ENCODE measurements at places on chromosomes 3 and 15. TPM values are rescaled to one million over a fixed set of nuclear protein-coding genes. Genes with fewer than 3 reads are reported as not detected.

SENP2 gene
- polyA plus RNA-seq: 21.0 TPM

BNIP2 gene
- 136 TPM for polyA plus RNA-seq

CGNL1 gene
- polyA plus RNA-seq: not detected

ROPN1 gene
- polyA plus RNA-seq: not detected

FAM107A gene
- polyA plus RNA-seq: not detected

PLSCR2 gene
- not detected for polyA plus RNA-seq

FEZF2 gene
- not detected for polyA plus RNA-seq

TBL1XR1 gene
- 8.8 TPM for polyA plus RNA-seq

CP gene
- not detected for polyA plus RNA-seq

TICRR gene
- polyA plus RNA-seq: not detected

DNA sequence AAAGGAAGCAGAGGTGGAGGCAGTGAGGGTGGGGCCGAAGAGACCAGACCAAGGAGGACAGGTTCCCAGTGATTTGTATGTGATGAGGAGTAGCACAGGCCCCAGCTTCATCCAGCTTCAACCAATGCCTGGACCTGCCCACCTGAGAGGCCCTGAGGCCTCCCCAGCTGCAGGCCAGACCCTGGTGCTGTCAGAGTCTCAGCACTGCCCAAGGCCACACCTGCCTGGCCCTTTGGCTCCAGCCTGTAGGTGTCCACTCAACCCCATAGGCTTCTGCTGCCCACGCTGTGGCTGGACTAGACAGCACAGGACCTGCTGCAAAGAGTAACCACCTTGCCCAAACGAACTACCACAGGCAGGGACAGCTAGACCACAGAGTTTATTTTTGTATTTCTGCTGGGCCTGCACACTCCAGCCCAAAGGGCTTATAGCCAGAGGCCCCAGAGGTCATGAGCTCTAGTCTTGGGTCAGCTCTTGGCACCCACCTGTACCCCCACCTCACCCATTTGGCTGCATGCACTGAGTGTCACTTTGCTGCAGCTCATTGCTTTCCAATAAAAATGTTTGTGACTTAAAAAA is 81.9 kb upstream of the CDV3 start:
- DNase-seq: no peak

DNA sequence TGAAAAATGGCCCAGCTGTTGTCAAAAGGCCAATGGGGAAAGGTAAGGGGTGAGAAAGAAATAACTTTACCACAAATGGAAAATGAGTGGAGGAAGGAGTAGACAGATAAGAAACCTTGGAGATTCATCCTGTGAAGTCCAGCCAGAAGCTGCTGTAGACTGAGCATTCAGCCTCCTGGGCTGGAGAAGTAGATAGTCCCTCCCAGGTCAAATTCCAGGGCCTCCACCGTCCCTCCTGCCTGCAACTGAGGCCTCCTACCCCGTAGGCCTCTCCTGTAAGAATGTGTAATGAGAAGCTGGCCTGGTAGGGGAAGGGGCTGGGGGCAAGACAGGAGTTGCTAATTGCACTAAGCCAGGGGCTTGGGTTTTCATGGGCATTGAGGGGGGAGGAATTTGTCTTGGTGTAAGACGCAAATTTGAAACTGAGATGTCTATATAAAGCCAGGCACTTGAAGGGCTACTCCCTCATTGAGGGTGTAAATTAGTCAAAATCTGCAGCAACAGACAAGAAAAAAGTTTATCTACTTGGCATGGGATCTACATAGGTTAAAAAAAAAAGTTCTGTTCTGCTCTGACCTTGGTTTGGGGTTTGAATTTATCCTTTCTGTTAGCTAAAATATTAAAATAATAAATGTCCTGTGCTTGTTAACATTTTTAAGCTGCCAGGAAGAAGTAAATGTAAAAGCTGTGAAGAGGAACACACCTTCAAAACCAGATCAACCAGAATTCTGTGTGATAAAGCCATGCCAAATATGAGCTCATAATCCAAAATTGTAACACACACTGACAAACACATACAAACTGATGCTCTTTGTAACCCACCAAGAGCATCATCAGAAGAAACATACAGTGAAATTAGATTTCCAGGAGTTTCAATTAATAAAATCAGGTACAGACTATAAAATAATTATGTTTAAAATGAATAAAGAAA is 1.7 kb upstream of the RBP2 start:
- DNase-seq: no peak

DNA sequence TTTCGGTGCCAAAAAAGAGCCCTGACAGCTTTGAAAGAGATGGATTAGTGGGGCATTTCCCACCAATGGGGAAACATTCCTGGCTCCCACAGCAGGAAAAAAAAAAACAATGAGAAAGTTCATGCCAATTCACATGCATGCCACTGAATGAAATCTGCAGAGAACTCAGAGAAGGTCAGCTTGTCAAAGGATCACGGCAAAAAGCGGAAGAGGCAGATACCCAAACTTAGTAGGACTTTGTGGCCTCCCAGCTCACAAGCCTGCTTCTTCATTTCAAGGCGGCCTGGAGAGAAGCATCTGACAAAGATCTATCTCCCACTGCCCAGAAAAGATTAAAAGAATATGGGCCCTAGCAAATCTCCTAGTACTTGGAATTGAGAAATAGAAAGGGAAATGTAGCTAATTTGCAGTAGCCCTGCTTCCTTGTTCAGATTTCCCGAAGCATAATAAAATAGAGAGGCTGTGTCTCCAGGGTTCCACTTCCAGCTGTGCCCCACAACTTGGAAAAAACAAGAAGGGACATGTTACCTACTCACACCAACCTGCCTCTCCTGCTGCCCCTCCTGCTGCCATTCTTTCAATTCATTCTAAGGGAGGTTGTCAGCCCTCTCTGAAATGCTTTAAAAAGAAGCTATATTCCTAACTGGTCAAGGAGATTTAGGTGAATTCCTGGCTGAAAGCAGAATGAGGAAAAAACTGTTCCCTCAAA is 170.4 kb downstream of the FHIT start:
- no peak for DNase-seq

DNA sequence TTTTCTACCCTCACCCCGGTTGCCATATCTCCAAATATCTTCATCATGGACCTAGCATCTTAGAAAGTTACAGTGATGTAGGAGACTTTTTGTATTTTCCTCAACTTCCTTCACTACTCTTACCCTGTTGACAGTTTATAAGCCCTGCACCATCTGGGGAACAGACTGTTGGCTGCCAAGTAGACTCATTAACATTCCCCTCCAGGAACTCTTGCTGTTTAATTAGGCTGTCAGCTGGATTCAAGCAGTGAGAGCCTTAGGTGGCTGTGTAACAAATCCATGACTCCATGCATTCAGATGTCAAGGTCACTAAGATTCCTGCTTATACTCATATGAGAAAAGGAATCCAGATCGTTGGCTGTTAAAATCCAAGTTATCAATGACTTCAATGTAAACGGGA is 198.3 kb downstream of the NAALADL2 start:
- no peak for DNase-seq

DNA sequence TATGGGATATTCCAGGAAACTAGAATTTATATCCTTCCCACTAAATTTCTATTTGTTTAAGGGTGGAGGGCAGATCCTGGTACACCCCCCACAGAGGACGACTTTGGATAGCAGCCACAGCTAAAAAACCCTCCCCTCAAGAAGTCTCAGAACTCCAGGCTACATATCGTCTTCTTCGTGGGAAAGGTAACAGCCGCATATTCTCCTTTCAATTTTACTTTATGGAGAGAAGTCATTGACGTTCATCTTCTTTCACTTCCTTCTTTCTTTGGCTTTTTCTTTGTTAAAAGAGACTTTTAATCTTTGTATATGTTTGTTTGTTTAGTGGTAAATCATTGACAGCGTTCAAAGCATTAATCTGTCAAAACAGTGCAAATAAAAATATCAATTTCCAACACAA is 36.3 kb downstream of the TRIP4 start:
- DNase-seq: no peak

- no peak for DNase-seq
Observed at GRCh38 chr15:81418891-81419290, 44.9 kb upstream of the TMC3 start.

- no peak for DNase-seq
Observed at GRCh38 chr15:50552238-50552637, 5.8 kb upstream of the USP50 start.

DNA sequence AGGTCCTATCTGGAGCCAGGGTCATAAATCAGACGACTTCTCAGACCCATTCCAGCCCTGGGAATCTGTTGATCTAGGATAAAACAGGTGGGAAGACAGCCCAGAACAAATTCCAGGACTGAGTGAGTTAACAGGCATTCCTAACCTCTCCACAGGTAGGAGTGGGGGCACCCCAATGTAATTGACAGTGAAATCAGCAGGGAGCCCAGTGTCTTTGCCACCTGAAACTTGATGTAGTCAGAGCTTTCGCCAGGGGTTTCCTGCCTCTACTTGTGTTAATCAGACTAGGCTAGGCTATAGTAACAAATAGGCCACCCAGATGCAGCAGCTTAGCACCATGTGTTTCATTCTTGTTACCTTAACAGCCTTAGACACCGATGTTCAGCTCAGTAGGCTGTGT is 2.7 kb upstream of the HEG1 start:
- DNase-seq: no peak

DNA sequence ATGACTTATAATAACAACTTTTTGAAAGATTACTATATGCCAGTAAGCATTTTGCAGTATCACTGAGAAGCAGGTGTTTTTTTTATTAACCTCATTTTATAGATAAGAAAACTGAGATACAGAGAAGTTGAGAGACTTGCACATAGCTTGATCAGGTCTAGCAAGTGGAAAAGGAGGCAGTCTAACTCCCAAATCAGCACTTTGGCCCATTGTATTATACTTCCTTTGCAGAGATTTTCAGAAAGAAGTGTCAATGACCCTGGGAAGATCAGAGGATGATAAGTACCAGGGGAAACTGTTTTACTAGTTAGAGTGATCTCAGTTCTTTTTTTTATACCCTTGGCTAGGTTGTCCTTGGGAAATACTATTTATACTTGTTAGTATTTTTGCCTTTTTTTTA is 358.7 kb downstream of the SQOR start:
- no peak for DNase-seq

DNA sequence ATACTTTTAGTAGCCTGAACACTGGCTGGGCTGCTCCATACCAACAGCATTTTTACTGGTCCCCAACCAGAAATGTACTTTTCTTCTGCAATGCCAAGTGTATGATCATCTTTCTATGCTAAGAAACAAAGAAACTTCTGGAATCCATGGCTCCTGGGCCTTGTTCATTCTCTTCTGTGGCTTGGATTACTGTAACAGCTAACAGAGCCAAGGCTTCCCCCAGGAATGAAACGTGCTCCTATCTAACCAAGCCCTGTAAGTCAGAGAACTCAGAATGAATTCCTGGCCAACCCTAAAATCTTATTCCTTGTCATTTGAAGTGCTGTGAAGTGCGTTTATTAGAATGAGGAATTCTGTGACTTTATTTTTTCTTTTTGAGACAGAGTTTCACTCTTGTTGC is 102.9 kb upstream of the RAD18 start:
- no peak for DNase-seq

- no peak for DNase-seq
Observed at GRCh38 chr3:132522353-132522752, 74.7 kb upstream of the ACKR4 start.

- no peak for DNase-seq
Observed at GRCh38 chr3:63199606-63200005, 78.5 kb upstream of the SYNPR start.

- DNase-seq: no peak
Observed at GRCh38 chr15:77819048-77819850, 186.5 kb upstream of the LINGO1 start.

DNA sequence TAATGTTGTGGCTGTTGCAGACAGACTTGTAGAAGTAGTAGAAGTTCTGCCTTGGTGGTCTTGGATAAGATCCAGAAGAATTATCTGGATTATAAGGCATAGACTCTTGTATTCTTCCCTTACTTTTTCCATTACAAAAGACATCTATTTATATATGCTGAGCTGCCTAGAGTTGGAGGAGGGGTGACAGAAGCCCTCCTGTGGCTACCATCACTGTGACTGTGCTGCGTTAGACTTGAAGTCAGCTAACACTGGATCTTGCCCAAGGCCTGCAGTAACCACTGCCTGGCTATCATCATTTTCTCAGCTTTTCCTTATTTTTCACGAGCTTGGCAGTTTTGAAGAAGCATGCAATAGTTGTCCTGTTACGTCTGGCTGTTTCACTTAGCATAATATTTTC is 684.8 kb upstream of the BCHE start:
- DNase-seq: no peak

DNA sequence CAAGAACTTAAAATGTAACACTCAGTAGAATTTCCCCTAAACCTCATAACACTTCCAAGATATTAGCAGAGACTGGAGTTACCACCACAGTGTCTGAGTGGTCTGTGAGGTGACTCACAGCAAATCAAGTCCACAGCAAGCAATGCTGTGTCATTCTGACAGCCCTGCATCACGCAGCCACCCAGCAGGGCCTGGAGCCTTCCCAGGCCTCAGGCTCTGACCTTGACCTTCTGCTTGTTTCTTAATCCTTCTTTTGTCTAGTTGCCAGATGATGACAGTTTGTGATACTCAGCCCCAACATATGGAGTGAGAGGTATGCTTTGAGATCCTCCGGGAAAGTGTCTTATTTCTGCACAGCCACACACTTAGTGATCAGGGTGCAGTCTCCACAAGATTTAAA is 82.5 kb downstream of the TOP2B start:
- DNase-seq: peak; percentile 20

DNA sequence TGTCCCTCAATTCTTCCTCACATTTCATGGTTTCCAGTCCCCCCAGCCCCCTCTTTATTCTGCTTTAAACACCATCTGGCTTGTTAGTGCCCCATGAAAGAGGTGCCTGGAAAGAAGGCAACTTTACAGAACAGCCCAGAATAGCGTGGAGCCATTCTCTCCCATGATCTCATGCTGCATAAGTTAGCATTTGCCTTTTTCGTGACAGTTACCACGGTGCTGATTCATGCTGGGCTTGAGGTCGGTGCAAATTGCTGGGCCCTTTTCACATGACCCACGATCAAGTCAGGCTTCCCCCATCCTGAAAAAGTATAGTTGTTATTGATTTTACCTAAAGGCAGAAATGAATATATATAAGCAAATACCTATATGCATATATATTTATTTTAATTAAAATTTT is 29.6 kb downstream of the SQOR start:
- DNase-seq: no peak

DNA sequence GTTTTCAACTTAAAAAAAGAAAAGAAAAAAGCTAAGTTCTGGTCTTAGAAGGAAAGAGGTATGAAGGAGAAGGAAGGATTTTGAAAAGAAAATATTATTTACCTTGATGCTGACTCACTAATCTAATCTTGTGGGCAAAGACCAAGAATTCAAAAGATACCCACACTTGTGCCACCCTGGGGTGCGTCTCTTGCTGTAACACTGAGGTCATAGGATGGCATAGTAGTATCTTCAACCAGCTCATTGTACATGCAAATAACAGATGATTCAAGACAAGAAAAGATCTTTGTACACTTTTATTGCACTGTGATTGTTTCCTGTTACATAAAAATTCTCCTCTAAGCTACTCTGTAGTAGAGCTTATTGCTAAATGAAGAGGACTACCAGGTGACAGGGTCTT is 17.3 kb downstream of the PLS1 start:
- DNase-seq: no peak

Data from CD14-positive monocyte (primary cell).